ENCODE measurements at places on chromosomes 12 and 14.

- no peak for DNase-seq
Observed at GRCh38 chr14:73606271-73606670, 6.0 kb upstream of the ACOT6 start.

DNA sequence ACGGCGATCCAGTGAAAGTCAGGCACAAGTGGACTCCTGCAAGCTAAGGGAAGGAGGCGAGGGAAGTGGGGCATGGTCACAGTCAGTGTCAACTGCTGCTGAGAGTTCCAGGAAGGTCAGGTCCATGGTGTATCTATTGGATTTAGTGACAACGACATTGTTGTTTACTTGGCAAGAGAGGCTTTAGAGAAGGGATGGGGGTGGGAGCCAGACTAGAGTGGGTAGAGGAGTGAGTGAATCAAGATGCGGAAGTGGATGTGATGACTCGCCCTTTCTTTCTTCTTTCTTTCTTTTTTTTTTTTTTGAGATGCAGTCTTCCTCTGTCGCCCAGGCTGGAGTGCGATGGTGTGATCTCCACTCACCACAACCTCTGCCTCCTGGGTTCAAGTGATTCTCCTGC is 12.5 kb downstream of the P2RX7 start:
- no peak for DNase-seq

DNA sequence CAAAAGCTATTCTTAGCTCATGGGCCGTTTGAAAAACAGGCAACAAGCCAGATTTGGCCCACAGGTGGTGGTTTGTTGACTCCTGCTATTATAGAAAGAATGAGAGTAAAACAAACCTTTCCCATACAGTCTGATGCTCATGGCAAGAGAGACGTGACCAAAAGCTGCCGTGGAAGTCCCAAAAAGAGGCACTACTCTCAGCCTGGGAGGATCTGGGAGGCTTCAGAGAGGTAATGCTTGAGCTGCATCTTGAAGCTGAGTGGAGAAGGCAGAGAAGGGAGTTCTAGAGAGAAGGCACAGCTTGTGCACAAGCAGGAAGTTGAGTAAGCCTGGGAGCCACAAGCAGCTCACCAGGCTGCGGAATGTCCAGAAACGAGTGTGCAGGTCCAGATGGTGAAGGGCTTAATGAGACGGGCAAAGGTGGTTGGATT is 9.6 kb downstream of the PLXNC1 start:
- DNase-seq, result no peak

DNA sequence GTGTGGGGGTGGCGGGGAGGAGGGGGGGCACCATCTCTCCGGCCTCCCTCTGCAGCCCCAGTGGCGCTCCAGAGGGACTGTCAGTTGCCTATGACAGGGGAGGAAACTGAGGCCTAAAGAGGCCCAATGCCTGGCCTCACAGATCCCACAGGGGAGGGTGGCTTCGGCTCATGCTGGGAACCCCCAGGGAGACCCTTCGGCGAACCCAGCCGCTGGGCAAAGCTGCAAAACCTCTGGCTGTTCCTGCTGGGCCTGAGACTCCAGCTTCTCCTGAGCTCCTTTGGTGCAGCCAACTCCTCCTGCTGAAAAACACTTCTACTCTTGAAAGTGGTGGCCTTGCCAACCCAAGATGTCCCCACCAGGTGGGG is 170.1 kb upstream of the RTL1 start:
- no peak for DNase-seq

DNA sequence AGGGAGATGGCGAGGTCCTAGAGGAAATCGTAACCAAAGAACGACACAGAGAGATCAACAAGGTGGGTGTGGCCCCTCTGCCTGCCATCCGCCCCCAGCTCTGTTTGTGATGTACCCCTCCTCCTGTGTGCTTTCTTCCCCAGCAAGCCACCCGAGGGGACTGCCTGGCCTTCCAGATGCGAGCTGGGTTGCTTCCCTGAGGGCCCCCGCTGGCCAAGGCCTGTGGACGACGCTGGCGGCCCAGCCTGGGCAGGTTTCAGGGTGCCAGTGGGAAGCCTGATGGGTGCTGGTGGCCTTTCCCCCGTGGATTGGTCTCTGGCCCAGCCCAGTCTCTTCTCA is 2.0 kb downstream of the ARL6IP4 start:
- no peak for DNase-seq

- DNase-seq, result no peak
Observed at GRCh38 chr14:28778138-28779117, 11.8 kb downstream of the FOXG1 start.

DNA sequence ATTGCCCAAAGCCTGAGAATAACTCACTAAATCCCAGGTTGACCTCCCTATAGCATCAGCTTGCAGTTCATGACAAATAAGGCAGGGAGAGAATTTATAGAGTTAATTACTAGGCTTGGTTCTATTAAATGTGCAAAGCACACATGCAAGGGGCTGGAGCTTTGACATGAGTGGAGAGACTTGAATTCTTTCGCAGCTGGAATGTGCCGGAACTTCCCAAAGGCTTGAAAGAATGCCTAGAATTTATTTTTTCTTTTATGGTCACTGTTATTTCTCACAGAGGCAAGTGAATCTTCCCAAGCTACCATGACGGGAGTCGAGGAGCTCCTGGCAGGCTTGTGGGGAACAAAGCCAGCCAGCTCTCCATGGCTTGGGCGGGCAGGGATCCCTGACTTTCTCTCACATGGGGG is 95.5 kb upstream of the USP44 start:
- no peak for DNase-seq

DNA sequence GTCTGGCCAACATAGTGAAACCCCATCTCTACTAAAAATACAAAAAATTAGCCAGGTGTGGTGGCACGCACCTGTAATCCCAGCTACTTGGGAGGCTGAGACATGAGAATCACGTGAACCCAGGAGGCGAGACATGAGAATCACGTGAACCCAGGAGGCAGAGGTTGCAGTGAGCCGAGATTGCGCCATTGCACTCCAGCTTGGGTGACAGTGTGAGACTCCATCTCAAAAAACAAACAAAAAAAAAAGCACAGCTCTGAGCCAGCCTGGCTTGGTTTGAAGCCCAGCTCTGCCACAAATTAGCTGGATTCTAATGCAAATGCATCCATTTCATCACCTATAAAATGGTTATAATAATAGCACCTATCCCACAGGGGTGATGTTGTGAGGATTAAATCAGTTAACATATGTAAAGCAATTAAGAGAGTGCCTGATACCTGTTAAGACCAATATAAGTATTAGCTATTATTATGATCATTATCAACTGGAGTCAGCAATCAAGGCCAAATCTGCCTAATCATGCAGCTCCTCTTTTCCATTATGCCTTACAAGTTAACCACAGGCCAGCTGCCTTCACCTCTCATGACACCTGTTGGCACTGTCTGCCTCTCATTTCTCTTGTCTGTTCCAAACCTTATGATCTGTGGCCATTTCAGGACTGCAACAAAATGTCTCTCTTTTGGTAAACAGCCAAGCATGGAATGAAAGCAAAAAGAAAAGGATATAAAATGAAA is 2.1 kb downstream of the GNPTAB start:
- no peak for DNase-seq

DNA sequence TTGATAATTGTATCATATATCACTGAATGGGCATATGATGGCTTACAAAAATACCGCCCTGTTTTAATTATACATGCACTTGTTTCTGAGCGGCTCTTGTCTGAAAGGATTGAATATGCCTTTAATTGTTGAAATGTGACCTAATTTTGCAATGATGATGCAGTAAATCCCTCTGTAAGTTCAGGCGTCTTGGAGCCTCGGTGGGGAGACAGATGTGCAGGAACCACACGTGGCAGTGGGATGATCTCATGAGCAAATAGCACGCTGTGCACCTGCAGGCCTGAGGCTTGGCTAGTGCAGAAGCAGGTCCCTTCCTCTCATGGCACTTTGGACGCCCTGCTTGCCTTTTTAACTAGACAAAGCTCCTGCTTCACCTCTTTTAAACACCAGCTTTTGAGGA is 49.3 kb upstream of the ASPG start:
- no peak for DNase-seq

DNA sequence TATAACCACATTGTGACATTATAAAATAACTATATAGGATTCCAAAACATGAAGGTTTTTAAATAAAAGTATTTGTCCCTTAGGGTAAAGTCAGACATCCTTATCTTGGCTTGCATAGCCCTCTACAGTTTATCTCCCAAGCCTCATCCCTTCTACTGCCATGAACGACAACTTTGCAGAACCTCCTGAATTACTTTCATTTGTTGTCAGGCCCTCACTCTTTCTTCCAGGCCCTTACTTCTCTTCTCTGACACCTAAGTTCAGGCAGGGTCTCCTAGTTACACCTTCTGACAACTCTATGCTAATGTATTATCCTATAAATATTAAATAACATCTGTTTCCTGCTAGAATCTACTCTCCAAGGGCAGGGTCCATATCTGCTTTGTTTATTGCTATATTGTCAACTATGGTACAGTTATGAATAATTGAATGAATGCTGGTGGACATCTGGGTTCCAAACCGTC is 115.7 kb upstream of the MDM1 start:
- no peak for DNase-seq

- DNase-seq, result no peak
Observed at GRCh38 chr12:130339951-130340350, 2.3 kb downstream of the PIWIL1 start.

- DNase-seq, result no peak
Observed at GRCh38 chr12:104496336-104496735, 39.6 kb downstream of the CHST11 start.

GRCh38 chr14:68586896-68587751 is 205.7 kb downstream of the ZFP36L1 start:
- no peak for DNase-seq

DNA sequence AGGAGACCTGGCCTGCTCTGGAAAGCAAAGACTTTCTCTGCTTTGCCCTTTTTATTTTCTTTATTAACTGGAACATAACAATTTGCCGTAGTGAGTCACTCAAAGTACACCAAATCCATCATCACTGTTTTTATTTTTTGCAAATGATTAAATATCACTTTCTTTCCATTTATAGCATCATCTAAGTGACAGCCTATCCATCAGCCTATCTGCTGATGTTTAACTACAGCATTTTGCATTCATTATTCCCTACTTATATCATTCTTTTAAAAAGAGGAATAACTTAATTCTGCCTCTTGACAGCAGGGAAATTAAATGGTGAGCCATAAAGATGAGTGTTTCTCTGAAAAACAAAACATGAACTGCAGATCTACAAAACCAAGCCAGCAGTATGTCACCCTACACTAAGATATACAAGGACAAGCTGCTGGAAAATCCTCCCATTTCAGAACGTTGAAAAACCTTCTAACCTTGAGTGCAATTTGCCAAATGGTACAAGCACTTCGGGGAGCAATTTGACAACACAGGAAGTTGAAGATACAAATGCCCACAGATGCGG is 821.3 kb upstream of the TMEM132C start:
- no peak for DNase-seq

DNA sequence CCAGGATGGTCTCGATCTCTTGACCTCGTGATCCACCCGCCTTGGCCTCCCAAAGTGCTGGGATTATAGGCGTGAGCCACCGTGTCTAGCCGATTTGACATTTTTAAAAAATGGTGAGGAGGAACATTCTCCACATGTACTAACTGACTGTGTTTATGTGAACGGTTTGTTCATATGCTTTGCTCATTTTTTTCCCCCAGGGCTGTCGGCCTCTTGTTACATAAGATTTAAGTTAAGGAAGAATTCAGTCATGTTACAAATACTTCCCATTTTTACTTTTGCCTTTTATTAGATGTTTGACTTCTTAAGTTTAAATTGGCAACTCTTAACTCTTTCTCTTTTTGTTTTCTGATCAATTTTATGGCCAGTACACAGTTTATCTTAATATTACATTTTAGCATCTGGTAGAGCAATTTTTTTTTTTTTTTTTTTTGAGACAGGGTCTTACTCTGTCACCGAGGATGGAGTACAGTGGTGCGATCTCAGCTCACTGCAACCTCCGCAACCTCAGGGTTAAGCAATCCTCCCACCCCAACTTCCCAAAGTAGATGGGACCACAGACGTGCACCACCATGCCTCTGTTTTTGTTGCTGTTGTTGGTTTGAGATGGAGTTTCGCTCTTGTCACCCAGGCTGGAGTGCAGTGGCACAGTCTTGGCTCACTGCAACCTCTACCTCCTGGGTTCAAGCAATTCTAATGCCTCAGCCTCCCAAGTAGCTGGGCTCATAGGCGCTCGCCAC is 9.6 kb downstream of the GNS start:
- DNase-seq, result no peak

DNA sequence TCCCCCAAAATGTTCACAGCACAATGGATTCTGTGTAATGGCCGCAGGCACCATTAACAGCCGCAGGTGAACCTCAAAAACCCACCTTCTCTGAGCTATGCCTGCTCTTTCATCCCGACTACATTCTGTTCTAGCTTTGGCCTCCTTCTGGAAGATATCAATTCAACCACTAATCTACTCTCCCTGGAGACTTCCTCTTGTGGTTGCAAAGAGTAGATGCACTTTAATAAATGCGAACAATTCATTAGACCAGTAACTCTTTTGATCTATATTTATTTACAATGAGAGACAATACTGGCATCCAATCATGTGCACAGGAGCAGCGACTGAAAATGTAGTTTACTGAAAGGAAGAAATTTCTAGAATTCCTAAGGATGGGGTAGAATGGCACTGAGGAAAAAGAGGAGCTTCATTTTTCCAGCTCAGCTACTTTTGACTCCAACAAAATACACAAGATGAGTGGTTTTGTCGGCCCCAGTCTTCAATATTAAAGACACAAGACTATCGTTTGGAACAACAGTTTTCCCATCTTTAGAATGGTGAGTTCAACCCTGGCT is 5.3 kb downstream of the GRIN2B start:
- no peak for DNase-seq

DNA sequence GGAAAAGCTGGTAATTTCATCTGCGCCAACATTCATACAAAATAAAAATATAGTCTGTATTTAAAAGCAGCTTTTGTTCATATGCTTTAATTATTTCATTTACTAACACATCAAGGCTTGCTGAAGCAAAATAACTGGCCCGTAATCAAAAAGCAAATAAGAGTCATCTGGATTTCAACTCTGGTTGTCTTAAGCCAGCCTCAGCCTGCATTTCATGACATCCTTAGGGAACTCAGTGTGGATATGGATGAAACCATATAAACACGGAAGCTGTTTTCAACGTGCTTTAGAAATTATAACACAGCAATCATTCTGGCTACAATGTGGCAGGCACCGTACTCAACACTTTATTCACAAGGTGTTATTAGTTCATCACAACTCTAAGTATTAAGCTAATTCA is 852 bp downstream of the COX16 start:
- no peak for DNase-seq

GRCh38 chr14:102830474-102831045 is 53.3 kb downstream of the TRAF3 start:
- no peak for DNase-seq

Measured in T follicular helper cell (primary cell).